Cerebellum (tissue), 4 donors: ENCODE measurements at places on chromosomes 11 and 22. TPM values are rescaled to one million over a fixed set of nuclear protein-coding genes. Genes with fewer than 3 reads are reported as not detected.

C11orf52 gene
- not detected for total RNA-seq

MGAT3 gene
- 26.0 TPM for total RNA-seq

APOA5 gene
- total RNA-seq: not detected

KRTAP5-10 gene
- total RNA-seq: not detected

LUZP2 gene
- total RNA-seq: 45.9 TPM

CRYBB3 gene
- not detected for total RNA-seq

UPK3A gene
- not detected for total RNA-seq

F2 gene
- total RNA-seq: 0.18 TPM

OR8D4 gene
- total RNA-seq: 0.18 TPM

C22orf23 gene
- total RNA-seq: 1.4 TPM

ART1 gene
- not detected for total RNA-seq

MUC2 gene
- total RNA-seq: 1.5 TPM

VSIG2 gene
- 0.27 TPM for total RNA-seq
